ENCODE measurements at places on chromosomes 11 and 22. TPM values are rescaled to one million over a fixed set of nuclear protein-coding genes. Genes with fewer than 3 reads are reported as not detected.

The TTC12 gene
- total RNA-seq: 24.3 TPM

The NOL12 gene
- total RNA-seq: 13.5 TPM

The VSIG10L2 gene
- 0.23 TPM for total RNA-seq

The FBLN1 gene
- 145 TPM for total RNA-seq

The PGA4 gene
- 5.0 TPM for total RNA-seq

The CBLIF gene
- 0.53 TPM for total RNA-seq

The MTCH2 gene
- total RNA-seq: 49.9 TPM

The WDR74 gene
- total RNA-seq: 33.6 TPM

The HTR3A gene
- total RNA-seq: 0.18 TPM

The RBMXL2 gene
- total RNA-seq: 0.64 TPM

The C1QTNF5 gene
- 39.0 TPM for total RNA-seq

The TRIM48 gene
- total RNA-seq: not detected

Measured in metanephros (tissue), 2 donors.